Stimulated activated CD4-positive, alpha-beta T cell treated with anti-CD3 and anti-CD28 coated beads, Interleukin-1b, Interleukin-23, amount 100 ng/mL, for 1 hour (primary cell): ENCODE measurements at places on chromosomes 12 and 14.

DNA sequence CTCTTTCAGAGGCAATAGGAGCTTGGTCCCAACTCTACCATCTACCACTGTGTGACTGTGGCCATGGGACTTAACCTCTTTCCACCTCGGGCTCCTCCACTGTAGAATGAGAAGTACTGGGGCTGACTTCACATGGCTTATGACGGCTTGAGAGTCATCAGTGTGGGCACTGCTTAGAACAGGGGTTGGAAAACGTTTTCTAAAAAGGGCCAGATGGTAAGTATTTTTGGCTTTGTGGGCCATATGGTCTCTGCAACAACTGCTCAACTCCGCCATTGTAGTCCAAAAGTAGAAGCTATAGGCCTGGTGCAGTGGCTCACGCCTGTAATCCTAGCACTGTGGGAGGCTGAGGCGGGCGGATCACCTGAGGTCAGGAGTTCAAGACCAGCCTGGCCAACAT, 69.2 kb upstream of the LTA4H start:
- DNase-seq = no peak

GRCh38 chr12:122965321-122965751, 927 bp downstream of the ABCB9 start:
- DNase-seq = no peak

DNA sequence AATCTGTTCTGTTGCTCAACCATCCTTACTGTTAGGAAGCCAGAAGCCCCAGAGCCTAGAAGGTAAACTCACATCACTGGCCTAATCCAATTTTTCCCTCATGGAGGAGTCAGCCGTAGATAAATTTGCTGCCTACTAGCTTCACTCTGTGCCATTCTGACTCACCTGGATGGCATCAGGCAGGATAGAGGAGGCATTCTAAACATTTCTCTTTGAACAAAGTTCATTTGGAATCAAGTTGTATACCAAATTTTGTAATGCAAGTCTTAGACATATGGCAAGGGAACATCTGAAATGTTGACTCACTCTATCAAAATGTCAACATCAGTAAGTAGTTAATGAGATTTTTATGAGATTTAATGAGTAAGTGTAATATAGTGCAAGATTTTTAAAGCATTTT, 13.6 kb upstream of the TBC1D30 start:
- DNase-seq = no peak

- DNase-seq = no peak
These were observed at the start of gene SIX1 for GRCh38 chr14:60648934-60649874. TSS of gene SIX1 (minus strand) at chr14:60649477. CDS start at chr14:60649189, 288 bp downstream.

- no peak for DNase-seq
These were observed 618.6 kb downstream of the AACS start for GRCh38 chr12:125683748-125684381.

GRCh38 chr14:68952531-68953195, 26.4 kb downstream of the ACTN1 start:
- DNase-seq = no peak

- DNase-seq = no peak
These were observed 34.1 kb downstream of the CYP46A1 start for GRCh38 chr14:99718031-99718810.

GRCh38 chr14:63492391-63492790, 50.8 kb downstream of the PPP2R5E start:
- DNase-seq = no peak

- DNase-seq = no peak
These were observed 50.8 kb upstream of the ELK3 start for GRCh38 chr12:96143392-96143791.

GRCh38 chr12:13913371-13913770, 68.0 kb downstream of the GRIN2B start:
- no peak for DNase-seq

DNA sequence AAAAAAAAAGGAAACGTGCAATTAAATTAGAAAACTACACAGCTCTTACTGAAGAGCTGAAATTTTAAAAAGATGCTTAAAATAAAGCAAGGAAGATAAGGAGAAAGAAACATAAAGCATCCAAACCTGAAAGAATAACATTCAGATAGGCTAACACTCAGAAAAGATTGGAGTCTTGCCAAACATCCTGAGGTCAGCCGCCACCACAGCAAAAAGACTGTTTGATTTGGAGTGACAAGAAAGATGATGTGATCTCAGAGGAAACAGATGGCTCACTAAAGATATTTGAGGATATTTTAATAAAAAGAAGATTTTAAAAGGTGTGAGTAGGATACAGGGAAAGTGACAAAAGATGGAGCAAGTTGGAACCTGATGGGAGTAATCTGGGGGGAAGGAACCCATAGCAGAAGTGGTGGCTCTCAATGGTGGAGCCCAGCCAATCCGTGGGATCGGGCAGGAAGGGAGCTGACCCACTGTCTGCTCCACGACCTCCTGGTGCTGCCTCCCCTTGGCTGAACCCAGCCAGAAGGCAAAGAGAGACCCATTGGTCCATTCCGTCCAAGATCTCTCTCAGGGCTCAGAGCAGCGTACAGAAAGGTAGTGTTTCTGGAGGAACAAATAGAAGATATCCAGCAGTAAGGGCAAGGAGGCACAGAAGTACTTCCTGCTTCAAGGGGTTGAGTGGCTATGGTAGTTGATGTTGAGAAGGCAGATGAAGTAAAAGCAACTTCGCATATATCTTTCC, 469.6 kb downstream of the RGS6 start:
- no peak for DNase-seq

- DNase-seq = no peak
These were observed 214.3 kb upstream of the NUDT4 start for GRCh38 chr12:93163260-93164036.

DNA sequence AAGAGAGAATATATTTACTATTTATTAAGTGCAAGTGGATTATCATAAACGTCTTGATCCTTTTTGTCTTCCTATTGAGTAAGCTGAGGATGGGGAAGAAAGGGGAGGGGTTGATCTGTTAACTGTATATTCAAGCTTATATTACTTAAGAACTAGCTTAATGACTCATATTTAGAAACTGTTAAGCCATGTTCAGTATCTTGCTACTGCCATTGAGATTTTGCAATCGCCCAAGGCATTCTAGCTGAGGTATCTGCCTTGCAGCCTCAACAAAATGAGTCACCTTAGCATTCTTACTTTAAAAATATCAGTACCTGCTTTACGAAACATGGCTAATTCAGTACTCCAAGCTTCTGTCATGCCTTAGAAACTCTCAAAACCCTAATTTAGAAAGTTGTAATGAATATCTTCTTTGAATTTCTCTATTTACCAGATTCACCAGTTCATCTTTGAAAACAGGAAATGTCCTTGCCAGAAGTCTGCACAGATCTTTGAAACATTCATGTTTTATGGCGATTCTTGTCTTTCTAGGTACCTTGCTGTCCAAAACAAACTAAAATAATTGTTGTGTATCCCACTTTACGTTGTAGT, 76.1 kb downstream of the ALG10B start:
- DNase-seq = no peak

DNA sequence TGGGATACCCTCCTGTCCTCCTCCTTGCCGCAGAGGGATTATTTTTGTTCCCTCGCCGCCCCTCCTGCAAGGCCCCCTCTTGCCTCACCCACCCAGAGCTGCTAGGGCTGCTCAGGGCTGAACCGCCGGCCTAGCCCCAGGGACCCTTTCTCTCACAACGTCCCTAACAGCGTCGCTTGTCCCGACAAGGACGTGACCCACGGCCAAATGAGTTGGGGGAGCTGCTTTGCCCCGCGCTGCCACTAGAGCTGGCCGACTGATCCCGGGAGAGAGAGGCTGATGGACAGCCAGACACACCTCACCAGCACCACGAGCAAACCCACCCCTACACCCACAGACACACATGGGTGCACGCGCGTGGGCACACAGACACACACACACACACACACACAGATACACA, 154.6 kb upstream of the ALG10B start:
- no peak for DNase-seq

- no peak for DNase-seq
These were observed 68.7 kb downstream of the NIN start for GRCh38 chr14:50762001-50762930.
